ENCODE measurements at places on chromosomes 13 and 19. TPM values are rescaled to one million over a fixed set of nuclear protein-coding genes. Genes with fewer than 3 reads are reported as not detected.

MCEMP1 gene
- not detected for total RNA-seq

FXYD5 gene
- total RNA-seq, result 52.4 TPM

FGF9 gene
- total RNA-seq, result not detected

EFNA2 gene
- total RNA-seq, result not detected

SELENOV gene
- not detected for total RNA-seq

PSG3 gene
- total RNA-seq, result not detected

KASH5 gene
- total RNA-seq, result 1.9 TPM

POSTN gene
- total RNA-seq, result 20.1 TPM

CFD gene
- 797 TPM for total RNA-seq

MCF2L gene
- total RNA-seq, result 77.3 TPM

MEIS3 gene
- total RNA-seq, result 17.1 TPM

SIGLEC6 gene
- total RNA-seq, result 0.73 TPM

KLK12 gene
- not detected for total RNA-seq

CYP2A6 gene
- total RNA-seq, result 0.64 TPM

WDR87 gene
- total RNA-seq, result not detected

KLF5 gene
- 2.2 TPM for total RNA-seq

ZNF497 gene
- total RNA-seq, result 3.6 TPM

DUS3L gene
- total RNA-seq, result 37.2 TPM

ZFP14 gene
- 5.3 TPM for total RNA-seq

HOMER3 gene
- total RNA-seq, result 34.2 TPM

ZNF534 gene
- total RNA-seq, result 0.33 TPM

PRR22 gene
- total RNA-seq, result 2.0 TPM

GNA15 gene
- total RNA-seq, result 7.8 TPM

FDX2 gene
- 19.9 TPM for total RNA-seq

URAD gene
- not detected for total RNA-seq

Data from breast epithelium (tissue), 4 donors.